ENCODE measurements at places on chromosomes 1 and 21. TPM values are rescaled to one million over a fixed set of nuclear protein-coding genes. Genes with fewer than 3 reads are reported as not detected.
A peak's percentile ranks its signal among the peaks of the same experiment; 100 is the strongest.

GRCh38 chr1:3522564-3523265 is 68.2 kb downstream of the ARHGEF16 start:
- no peak overlapping the region for H3K4me3 ChIP-seq
- H3K4me1 ChIP-seq, result no peaks in the 10 kb centered on the region
- no peak overlapping the region for H3K27ac ChIP-seq
- DNase-seq, result no peak
- H3K27me3 ChIP-seq, result no peaks in the 10 kb centered on the region
- H3K36me3 ChIP-seq, result no peaks in the 10 kb centered on the region

S100A8 gene
- total RNA-seq, result not detected

GRCh38 chr1:117534995-117535467 is 70.8 kb upstream of the TENT5C start:
- H3K4me3 ChIP-seq, result no peak overlapping the region
- no peak overlapping the region for H3K27ac ChIP-seq
- no peaks in the 10 kb centered on the region for H3K36me3 ChIP-seq

C1orf116 gene
- total RNA-seq, result not detected

CXADR gene
- 9.9 TPM for total RNA-seq

- no peak overlapping the region for H3K27ac ChIP-seq
- no peak for DNase-seq
- no peaks in the 10 kb centered on the region for H3K4me1 ChIP-seq
- H3K27me3 ChIP-seq, result no peaks in the 10 kb centered on the region
These were observed 120.6 kb upstream of the ARHGEF16 start for GRCh38 chr1:3333903-3334302.

MSH4 gene
- 0.66 TPM for total RNA-seq

FAAP20 gene
- 23.1 TPM for total RNA-seq

- H3K4me3 ChIP-seq, result no peak overlapping the region
- no peaks in the 10 kb centered on the region for H3K4me1 ChIP-seq
- no peaks in the 10 kb centered on the region for H3K27me3 ChIP-seq
- DNase-seq, result peak; percentile 68
- no peak overlapping the region for H3K27ac ChIP-seq
These were observed 119.8 kb downstream of the SIK1 start for GRCh38 chr21:43306911-43307676.

NBL1 gene
- 180 TPM for total RNA-seq

GRCh38 chr1:167997037-167997575 is 60.2 kb upstream of the MPC2 start:
- no peak overlapping the region for H3K27ac ChIP-seq
- H3K4me3 ChIP-seq, result no peak overlapping the region
- no peaks in the 10 kb centered on the region for H3K4me1 ChIP-seq
- H3K36me3 ChIP-seq, result no peaks in the 10 kb centered on the region

PTPRC gene
- total RNA-seq, result under 0.01 TPM

DEGS1 gene
- total RNA-seq, result 64.2 TPM

- H3K27ac ChIP-seq, result no peak overlapping the region
- no peak for DNase-seq
- no peaks in the 10 kb centered on the region for H3K27me3 ChIP-seq
- no peaks in the 10 kb centered on the region for H3K4me1 ChIP-seq
These were observed 54.4 kb downstream of the TIAM1 start for GRCh38 chr21:31289702-31290101.

GRCh38 chr1:160789051-160789701 is 6.8 kb upstream of the LY9 start:
- no peak overlapping the region for H3K27ac ChIP-seq
- H3K4me1 ChIP-seq, result no peaks in the 10 kb centered on the region
- no peaks in the 10 kb centered on the region for H3K36me3 ChIP-seq
- no peaks in the 10 kb centered on the region for H3K27me3 ChIP-seq

GRCh38 chr1:47024141-47024801 is 802 bp downstream of the CYP4X1 start:
- no peaks in the 10 kb centered on the region for H3K4me1 ChIP-seq
- no peak for DNase-seq
- no peaks in the 10 kb centered on the region for H3K36me3 ChIP-seq
- no peaks in the 10 kb centered on the region for H3K27me3 ChIP-seq
- no peak overlapping the region for H3K27ac ChIP-seq

Measured in fibroblast of lung (primary cell).